ENCODE measurements at places on chromosomes 5 and 9.

DNA sequence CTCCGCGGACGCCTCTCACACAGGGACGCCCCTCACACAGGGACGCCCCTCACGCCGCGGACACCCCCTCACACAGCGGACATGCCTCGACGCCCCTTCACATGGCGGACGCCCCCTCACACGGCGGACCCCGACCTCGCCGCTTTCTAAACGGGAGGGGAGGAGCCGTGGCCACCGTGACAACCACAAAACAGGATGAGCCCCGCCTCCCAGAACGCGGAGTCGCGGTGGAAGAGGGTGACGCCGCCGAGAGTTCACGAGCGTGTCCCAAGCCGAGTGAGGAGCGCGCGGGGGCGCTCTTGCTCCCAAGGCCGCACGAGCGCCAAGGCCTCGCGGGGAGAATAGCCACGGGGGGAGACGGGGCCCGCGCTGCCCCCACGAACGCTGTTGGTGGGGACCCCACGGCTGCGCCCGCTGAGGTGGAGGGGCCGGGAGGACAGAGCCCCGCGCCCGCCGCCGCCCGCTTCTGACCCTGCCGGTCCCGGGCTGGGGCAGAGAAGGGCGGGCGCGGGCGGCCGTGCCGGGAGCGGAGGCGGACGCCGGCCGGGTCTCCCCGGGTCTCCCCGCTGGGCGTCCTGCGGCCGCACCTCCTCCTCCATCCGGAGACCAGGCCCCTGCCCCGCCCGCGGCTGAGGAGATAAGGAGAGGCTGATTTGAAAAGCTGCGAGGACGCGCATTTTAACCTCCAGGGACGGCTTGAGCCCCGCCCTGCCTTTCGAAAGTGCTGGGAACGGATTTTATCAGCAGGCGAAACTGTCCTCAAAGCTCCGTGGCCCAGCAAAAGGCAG, 3.9 kb upstream of the NKD2 start:
- DNase-seq: no peak

DNA sequence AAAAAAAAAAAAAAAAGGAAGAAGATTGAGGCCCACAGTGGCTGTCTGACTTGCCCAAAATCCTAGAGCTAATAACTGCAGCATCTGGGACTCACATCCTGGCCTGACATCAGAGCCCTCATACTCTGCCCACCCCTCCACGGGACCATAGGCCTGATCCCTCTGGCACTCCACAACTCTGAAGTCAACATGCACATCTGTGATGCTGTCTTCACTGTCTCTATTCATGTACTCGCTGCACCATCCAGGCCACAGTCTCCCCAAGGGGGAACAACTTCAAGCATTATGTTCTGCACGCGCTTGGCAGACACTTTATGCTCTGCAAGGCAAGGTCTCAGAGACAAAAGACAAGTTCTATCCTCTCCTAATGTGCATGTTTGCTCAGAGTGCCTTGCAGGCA, 158.2 kb downstream of the SPOCK1 start:
- DNase-seq: no peak

DNA sequence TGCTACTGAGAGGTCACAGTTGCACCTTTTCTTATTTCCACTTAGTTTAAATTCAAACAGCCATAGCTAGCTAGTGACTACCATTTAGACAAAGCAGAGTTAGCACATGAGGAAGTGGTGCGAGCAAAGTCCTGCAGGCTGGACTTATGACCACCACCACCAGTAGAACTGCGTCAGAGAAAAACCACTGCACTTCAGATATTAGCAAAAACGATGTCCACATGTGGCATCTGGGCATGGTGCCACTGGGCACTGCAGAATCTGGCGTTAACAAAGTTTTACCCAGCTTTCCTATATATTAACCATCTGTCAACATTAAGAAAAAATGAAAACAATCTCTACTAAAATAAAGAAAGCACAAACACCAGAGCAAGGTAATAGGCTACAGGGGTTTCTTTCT, 80.1 kb downstream of the SPTLC1 start:
- no peak for DNase-seq

DNA sequence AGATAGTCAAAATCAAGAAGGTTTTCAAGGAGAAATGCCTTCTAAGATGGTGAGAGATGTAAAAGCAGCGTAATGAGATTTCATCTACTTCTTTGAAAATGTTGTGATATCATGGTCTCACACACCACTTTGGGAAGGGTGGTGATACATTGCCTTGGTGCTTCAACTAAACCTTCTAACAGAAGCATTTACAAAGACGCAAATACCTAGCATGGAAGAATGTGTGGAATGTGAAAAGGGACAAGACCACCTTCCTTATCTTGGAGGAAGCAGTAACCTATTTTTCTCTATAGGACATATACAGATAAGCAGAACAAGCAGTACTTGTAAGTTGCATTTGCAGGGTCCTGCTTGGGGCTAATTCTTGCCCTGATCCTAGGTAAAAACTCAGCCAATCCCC, 38.8 kb downstream of the PCA3 start:
- no peak for DNase-seq

GRCh38 chr5:40437452-40437861, 242.3 kb upstream of the PTGER4 start:
- no peak for DNase-seq

- no peak for DNase-seq
Measured at GRCh38 chr9:111986035-111986556, 89.5 kb downstream of the UGCG start.

DNA sequence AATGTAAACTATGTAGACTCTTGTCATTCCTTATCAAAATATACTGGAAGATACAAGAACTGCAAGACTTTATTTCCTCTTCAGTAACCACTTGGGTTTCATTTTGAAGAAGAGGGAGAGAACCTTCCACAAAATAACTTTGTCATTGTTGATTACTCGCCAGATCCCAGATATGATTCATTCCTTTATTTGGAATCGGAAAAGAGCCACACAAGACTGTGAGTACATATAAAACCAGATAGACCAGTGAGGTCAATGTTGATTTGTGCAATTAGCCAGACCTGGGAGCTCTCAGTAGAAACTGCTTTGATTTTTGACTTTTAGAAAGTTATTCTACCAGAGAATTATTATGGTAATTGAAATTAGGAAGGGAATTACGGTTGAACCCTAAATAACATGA, 146.1 kb downstream of the TMEM167A start:
- no peak for DNase-seq

DNA sequence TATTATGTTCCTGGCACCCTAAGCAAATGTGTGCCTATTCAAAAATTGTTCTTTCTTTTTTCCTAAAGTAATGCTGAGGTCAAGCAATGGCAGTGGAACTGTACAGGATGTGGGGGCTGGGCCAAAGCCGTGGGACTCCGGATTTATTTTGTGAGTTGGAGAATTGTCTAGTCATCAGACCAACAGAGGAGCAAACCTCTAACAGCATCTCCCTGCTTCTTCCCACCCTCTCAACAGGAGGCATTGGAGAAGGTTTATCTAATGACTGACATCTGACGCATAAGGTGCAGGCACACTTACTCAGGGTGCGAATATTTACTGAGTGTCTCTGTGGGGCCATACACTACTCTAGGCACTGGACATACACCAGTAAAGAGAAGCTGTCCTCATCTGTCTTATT, 38.6 kb downstream of the MARCHF11 start:
- DNase-seq: no peak

DNA sequence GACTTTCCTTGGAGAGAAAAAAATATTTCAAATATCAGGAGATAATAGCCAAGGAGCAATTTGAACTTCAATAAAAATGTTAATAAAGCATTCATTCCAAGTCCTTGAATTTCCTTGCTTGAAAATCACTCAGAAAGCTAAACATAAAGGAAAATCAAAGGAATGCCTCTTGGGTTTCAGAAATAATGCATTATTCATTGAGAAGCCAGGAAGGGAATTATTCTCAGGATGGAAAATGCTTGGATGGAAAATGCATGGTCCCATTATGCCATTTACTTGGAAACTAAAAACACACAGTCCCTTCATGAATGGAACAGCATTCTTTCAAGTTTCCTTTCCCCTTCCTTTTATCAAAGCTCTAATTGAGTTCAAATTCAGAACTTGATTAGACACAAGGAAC, 160.9 kb downstream of the LPAR1 start:
- DNase-seq: no peak

GRCh38 chr5:129945028-129945427, 40.8 kb downstream of the CHSY3 start:
- DNase-seq: no peak

DNA sequence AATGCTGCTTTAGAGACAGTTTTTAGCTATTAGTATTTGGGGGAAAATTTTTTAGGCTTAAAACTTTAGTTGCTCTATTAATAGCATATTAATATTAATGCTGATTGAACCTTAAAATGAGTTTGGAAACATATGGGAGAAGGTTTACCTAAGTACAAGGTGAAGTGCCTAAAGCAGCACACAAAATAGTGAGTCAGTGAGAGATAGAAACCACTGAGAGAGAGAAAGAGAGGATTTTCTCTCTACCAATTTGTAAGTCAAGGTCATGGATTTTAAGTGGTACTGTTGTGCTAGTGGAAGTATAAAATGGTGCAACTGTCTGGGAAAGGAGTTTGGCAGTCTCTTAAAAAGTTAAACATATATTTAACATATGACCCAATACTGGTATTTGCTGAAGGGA, 64.9 kb downstream of the MARCHF3 start:
- DNase-seq: no peak

GRCh38 chr5:110807169-110807568, 68.4 kb downstream of the SLC25A46 start:
- no peak for DNase-seq

DNA sequence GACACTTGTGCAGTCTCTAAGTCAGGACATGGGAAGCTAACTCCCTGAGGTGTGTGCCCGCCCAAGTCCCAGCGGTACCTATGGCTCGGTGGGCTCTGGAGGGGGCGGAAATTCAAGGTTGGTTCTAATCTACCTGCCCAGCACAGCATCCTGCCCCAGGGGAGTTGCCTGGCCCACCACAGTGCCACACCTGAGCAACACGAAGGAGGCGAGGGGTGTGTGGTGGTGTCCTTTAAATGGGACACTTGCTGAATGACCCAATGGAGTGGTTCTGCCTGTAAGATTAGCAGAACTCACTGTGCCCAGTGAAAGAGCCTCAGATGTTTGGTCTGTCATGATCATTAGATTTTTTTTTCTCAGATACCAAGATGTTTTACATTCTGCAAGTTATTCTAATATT, 70.7 kb upstream of the OTULINL start:
- DNase-seq: no peak

DNA sequence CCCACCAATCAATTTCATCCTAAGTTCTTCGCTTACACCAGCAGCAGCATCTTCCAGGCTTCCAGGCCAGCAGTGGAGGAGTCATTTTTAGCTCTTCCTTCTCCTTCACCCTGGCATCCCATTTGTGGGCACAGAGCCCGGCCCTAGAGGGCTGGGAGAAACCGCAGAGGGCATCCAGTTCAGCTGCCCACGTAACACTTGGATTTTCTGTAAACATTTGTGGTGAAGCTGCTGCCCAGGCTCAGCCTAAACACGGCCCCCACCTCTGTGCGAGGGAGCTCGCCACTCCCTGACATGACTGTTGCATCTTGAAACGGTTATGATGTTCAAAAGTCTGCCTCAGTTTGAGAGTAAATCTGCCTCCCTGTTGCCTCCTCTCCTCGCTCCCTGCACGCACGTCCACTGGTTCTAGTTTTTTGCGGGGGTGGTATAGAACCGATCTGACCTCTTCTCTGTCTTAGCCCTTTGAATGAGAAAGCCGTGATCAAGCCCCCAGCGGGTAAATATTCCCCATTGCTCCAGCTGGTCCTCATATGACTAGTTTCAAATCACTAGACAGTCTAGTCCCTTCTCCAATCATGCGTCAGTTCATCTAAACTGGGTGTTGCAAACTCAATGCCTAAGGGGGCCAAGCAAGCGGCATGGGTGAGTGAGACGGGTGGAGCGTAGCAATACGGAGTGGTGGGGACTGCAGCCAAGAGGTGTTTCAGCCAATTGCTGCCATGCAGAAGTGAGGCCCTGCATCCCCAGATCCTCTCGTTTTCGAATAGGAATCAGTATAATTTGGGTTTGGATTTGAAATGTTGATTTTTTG, 34.9 kb upstream of the N4BP3 start:
- DNase-seq: no peak

DNA sequence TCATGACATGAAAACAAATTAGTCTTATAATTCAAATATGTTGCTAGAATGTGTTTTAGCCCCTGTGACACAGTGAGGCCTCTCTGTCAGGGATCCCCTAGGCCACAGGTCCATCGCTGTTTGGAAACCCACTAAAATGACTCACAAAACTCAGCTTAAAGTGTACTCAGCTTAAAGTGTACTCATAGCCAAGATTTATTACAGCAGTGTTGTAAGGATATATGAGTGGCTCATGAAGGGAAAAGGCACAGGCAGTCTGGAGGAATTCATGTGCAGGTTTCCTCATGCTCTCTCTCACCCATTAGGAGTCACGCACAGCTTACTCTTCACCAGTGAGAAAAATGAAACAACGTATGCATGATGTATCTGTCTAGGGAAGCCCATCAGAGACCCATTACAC, 24.4 kb upstream of the TGFBI start:
- DNase-seq: no peak

DNA sequence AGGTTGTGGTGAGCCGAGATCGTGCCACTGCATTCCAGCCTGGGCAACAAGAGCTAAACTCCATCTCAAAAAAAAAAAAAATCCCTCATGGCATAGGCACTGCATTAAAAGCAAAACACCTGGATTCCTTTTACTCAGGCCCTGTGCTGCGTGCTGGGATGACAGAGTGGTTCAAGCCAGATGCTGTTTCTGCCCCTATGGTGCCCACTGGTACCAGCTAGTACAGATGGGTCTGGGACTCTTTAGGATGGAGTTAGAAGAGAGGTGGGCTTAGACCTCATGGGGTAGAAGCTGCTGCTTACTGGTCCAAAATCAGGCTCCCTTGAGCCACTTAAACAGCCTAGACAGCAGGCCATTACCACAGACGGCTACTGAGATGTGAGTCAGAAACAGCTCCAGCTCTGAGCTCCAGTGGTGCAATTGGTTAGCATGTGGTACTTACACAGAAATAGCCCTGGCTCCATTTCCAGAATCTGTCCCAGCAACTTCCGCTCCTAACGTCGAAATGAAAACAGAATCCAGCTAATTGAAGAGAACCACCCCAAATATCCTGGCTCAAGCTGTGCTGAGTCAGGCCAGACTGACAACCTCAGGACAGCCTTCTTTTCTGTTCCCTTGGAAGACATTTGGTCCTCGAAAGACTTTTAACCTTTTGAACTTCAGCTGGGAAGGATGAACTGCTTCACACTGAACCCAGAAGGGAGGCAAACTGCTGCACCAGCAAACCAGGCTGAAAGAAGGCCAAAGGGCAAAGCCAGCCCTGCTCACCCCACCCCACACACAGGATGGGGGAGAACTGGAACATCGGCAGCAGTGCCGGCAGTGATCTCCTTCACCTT, 15.5 kb downstream of the C5orf15 start:
- no peak for DNase-seq

Measured in SW 1271 (cell line).